ENCODE measurements at places on chromosomes 2 and 18.

DNA sequence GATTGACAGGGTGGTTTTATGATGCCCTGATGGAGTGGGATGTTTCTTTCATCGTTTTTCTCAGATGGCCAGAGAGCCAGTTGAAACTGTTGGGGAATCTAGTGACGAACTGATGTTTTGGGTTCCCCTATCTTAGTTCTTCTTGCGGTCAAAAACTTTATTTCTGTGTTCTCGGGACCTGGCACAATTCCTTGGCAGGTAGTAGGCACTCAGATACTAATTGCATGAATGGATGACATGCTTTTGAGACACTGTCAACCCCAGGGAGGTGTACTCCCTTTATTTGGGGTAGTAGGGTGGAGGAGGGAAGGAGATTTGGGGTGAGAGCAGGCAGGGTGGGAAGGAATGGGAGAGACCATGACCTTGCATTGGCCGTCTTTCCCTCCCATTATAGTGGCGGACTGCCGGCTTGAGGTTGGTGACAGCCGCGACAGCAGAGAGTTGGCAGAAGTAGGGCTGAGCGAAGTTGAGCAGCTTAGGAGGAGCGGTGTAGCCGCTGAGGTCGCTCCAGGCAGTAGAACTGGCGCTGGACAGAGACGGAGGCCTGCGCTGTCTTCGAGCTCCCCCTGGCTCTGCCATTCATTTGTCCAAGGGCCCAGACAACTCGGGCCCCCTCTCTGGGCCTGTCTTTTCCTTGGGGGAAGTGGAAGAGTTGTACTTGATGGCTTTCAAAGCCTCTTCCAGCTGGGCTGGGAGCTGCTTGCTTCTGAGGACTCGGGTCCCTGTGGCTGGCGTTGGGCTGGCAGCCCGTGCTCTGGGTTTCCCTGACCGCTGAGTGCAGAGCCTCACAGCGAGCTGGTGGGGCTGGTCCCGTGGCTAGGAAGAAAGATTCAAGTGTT, 2.6 kb downstream of the TET3 start:
- no peak for DNase-seq

DNA sequence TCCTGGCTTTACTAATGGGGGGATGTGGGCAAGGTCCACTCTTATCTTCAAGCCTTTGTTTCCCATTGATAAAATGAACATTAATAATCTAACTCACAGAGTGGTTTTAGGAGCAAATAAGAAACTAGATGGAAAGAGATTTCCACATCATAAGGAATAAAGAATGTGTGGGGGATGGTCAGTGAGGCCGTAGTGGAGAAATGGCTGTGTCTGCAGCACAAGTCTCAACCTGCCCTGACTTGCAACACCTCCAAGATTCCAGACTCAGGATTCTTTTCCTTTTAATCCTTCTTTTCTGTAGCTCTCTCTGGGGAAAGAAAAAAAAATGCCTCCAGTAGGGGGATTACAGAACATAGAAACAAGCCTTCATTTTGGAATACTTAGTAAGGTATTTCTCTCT, 124.2 kb upstream of the MEX3C start:
- no peak for DNase-seq

GRCh38 chr2:145267451-145267850, 747.5 kb upstream of the ZEB2 start:
- DNase-seq, result no peak

- peak; percentile 76 for DNase-seq
These were observed 91.0 kb downstream of the CTIF start for GRCh38 chr18:48629730-48630324.

GRCh38 chr2:238694136-238694755, 153.6 kb upstream of the TWIST2 start:
- no peak for DNase-seq

GRCh38 chr2:18436503-18437005, 123.9 kb downstream of the RDH14 start:
- DNase-seq, result no peak

DNA sequence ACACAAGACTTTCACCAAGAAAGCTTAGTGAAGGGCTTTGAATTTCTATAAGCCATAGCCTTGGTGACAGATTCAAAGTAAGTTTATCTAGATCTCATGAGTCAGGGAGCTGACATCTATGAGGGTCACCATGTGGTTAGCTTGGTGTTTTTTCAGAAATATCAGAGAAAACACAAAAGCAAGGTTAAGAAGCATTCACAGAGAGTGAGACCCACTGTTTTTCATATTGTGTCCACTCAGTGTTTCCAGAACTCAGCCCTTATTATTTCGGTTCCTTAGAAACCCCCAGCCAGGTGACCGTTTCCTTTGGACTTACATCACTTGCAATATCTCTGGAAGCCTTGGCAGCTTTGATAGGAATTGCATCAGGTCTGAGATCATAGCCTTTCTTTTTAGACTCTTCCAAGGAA, 76.6 kb downstream of the NEB start:
- DNase-seq, result no peak
